ENCODE measurements at places on chromosomes 3 and 15.

GRCh38 chr3:127043731-127044510 lies 61.0 kb downstream of the PLXNA1 start:
- no peak for DNase-seq

DNA sequence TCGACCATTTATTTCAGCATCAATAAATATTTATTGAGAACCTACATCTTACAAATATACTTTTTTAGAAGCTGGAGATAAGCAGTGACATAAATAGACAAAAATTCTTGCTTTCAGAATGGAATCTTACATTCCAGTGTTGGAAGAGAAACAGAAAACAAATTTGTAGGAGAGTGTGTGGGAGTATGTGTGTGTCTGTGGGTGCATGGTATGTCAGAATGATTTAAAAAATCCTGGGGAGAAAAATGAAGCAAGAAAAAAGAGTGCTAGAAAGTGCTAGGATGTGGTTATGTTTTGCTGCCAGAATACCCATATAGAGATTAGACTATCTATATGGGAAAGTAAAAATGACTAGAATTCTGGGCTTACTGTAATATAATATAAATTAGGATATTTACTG lies 561.7 kb upstream of the SGO1 start:
- DNase-seq, result no peak

DNA sequence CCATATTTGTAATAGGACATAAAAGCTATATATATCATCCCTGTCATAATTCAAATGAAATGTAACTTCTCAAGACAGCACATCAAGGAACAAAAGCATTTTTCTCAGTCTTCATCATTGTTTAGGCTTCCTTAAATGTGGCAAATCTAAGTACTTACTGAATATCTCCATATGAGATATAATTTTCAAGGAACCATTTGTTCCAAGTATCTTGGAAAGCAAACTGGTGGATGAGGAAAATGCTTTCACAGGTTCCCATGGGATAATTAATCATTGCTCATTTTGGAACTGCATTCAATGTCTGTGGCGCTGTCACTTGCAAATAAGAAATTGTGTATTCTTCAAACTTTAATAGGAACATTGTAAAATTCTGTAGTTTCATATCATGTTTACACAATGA lies 52.6 kb upstream of the ZNF385D start:
- DNase-seq, result no peak

- no peak for DNase-seq
Observed at GRCh38 chr15:63077952-63078351, 35.4 kb downstream of the TPM1 start.
